ENCODE measurements at places on chromosomes 2 and 18. TPM values are rescaled to one million over a fixed set of nuclear protein-coding genes. Genes with fewer than 3 reads are reported as not detected.

GRCh38 chr2:196742685-196743084 is 56.8 kb downstream of the GTF3C3 start:
- DNase-seq = no peak

GRCh38 chr2:47056374-47056773 is 98.7 kb downstream of the STPG4 start:
- DNase-seq = no peak

- no peak for DNase-seq
Measured at GRCh38 chr2:146870691-146871090, 974.1 kb upstream of the ACVR2A start.

TEKT4 gene
- total RNA-seq = 0.14 TPM

SLC4A3 gene
- 7.3 TPM for total RNA-seq

GRCh38 chr2:71347517-71347916 is 15.9 kb downstream of the ZNF638 start:
- no peak for DNase-seq

DNA sequence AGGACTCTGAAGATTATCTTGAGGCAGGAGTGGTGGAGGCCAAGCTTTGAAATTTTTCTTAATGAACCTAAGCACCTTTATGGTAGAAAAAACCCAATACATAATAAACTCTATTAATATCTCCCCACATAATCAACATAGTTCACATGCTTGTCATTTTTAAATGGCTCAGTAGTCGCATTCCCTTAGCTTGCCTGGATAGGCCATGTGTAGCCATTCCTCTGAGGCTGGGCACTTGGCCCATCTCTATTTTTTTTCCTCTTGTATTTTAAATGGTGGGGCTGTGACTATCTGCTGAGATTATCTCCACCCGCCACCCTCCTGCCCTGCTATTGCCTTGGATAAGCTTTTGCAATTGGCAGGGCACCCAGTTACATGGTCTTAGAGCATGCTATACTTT is 143.1 kb downstream of the FHOD3 start:
- DNase-seq = no peak
